ENCODE measurements at places on chromosomes 16 and 17.

DNA sequence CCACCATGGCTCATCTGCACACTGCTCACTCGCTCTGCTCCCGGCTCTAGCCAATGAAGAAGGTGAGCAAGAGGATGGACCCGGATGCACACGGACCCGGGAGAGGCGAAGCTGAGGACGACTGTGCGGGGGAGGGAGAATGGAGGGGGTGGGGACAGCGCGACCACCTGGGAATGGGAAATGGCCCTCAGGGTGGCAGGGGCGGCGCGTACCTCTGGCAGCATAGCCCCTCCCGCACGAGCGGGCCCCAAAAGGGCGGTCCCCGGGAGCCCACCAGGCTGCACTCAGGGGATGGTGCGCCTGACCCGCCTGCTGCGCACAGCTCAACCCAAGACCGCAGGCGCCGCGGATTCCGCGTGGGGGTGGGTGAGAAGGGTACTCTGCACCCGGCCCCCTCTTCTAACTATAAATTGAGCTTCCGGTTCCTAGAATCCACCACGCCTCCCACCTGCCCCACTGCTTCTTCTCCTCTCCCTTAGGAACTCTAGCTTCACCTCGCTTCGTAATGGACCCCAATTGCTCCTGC, 6.1 kb downstream of the MT1H start:
- DNase-seq: no peak

DNA sequence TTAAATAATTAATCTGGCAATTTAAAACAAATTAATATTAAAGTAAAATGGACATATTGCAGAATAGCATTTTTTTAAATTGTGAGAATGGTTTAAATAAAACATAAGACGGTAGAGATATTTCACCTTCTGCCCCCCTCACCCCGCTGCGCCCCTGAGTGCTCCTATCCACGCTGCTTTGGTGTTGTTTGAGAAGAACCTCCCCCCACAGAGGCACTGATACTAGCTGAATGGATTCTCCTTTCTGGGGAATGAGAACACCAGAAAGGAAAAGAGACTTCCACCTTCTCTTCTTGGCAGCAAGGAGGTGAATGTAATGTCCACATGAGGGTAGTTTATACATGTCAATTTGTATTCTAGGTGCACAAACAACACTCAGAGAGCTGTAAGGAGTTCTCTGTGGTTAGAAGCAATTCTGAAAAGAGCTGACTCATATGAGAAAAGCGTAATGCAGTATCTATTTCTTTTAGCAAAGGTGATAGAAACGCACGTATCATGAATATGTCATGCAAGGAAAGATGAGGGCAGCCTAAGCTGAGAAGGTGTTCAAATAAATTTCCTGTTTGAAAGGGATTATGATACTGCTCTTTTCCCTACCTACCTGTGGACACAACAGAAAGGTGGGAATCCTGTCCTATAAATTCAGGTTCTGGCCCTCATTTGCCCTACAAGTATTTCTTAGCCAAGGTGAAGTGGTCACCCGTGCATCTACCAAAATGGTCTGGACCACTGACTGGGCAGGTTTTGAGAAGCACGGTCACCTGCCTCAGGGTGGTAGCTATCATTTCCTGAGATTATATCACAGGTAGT, 126.9 kb downstream of the PARN start:
- peak; percentile 59 for DNase-seq

- DNase-seq: no peak
Measured at GRCh38 chr17:28749516-28750177, 5.8 kb downstream of the TRAF4 start.

DNA sequence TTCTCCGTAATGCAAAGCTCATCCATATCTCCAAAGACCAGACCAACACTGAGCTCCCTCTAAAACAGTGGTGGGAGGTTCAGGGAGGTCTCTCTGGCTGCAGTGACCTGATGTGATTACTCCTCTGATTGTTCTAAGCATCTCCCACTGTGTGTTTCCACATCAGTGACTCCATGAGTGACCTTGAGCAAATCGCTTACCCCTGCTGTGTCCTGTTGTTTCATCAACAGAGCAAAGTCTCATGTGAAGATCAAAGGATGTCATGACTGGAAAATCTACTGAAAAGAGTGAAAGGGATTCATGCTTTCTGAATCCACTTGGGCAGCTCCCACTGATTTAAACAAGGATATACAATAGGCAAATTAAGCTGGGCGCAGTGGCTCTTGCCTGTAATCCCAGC, 352.9 kb downstream of the TMEM114 start:
- no peak for DNase-seq

GRCh38 chr16:58331024-58331707, 36.3 kb upstream of the PRSS54 start:
- DNase-seq: no peak

GRCh38 chr17:11803231-11803969, 193.9 kb downstream of the ZNF18 start:
- DNase-seq: no peak

DNA sequence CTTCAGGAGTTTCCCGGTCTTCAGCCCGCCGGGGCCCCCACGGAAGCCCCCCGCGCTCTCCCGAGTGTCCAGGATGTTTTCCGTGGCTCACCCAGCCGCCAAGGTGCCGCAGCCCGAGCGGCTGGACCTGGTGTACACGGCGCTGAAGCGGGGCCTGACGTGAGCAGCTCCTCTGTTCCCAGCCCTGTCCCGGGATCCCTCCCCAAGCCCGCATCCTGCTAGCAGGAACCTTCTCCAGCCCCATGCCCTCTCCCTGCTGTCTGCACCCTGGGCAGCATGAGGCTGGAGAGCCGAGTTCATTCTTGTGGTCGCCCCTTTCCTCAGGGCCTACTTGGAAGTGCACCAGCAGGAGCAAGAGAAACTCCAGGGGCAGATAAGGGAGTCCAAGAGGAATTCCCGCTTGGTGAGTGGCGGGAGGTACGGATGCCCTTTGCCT, 10.1 kb downstream of the RIPOR1 start:
- no peak for DNase-seq

DNA sequence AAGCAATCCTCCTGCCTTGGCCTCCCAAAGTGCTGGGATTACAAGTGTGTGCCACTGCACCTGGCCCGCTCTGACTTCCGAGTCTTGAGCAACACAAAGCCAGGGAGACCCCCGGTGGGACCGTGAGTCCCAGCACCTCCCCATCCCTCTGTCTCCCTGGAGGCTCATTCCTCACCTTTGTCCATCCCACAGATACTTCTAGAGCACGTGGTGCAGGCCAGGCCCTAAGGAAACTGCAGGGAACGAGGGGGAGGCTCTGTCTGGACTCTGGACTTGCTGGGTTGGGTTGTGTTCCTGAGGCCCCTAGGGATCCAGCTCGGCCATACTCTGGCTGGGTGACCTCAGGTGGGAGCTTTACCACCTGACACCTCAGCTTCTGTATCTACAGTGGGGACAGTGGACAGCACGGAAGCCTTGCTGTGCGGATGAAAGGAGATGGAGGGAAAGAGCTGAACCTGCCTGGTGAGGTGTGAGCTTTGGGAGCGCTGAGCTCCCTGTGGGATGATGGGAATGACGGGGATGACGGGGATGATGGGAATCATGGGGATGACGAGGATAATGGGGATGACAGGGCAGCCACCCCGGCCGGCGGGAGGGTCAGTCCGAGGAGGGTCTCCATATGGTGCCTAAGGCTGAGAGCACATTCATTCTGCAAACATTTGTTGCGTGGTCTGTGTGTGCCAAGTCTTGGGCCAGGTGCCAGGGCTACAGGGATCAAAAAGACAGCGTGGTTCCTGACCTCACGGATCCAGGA, 26.6 kb downstream of the C16orf74 start:
- DNase-seq: no peak

GRCh38 chr16:77675464-77676324, 46.6 kb upstream of the NUDT7 start:
- DNase-seq: peak; percentile 61

DNA sequence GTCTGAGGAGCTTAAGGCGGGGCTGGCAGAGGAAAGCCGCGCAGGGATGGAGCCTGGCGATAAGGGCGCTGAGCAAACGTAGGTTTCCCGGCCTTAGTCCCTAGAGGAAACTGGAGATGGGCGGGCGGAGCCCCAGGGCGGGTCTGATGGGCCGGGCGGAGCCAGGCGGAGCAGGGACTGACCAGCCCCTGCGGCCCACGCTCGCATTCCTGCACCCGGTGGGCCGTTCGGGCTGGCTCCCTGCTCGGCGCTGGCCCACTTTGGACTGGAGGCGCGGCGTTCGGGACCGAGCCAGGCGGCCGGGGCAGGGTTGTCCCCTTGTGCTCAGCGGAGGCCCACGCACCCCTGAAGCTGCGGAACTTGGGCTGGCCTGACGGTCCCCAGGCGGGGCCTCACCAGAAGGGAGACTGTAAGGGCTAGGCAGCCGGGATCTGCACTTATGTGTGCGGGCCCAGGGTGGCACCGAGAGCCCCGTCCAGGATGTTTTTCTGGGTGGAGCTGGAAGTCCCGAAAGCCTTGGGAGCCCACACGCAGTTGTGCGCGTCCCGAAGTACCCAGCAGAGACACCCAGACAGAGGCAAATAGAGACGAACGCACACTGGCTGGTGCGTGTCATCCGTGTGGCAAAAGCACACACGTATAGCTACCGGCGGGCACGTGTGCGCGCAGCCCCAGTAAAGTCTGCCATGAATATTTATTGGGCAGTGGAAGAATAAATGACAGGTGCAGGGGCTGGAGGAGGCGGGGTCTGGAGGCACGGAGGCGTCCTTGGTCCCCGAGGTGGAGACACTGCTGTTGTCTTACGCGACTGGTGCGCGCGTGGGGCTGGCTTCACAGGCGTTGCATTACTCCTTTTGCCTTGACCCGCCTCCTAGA, 1.4 kb downstream of the PYDC1 start:
- DNase-seq: peak; percentile 59

GRCh38 chr16:57489229-57489628, 2.9 kb upstream of the DOK4 start:
- no peak for DNase-seq

- DNase-seq: no peak
Measured at GRCh38 chr16:9270424-9270823, 179.0 kb downstream of the HAPSTR1 start.

GRCh38 chr17:17958982-17959381, 13.2 kb downstream of the TOM1L2 start:
- no peak for DNase-seq

DNA sequence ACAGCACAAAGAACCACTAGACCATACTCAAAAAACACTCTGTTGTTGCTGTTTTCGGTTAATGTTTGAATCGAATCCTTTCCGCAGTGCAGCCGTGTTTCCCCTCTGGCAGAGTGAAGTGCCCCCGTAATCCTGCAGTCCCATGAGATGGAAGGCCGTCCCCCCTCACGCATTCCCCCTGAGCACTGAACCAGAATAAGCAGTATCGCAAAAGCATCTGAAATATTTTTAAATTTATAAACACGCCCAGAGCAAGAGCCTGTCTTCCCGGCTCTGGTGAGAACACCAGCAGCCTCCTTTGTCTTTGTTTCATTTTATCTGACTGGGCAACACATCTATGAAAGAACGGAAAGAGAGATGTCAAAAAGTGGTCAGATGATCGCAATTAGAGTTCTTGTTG, 121.0 kb upstream of the ADAMTS18 start:
- DNase-seq: no peak

DNA sequence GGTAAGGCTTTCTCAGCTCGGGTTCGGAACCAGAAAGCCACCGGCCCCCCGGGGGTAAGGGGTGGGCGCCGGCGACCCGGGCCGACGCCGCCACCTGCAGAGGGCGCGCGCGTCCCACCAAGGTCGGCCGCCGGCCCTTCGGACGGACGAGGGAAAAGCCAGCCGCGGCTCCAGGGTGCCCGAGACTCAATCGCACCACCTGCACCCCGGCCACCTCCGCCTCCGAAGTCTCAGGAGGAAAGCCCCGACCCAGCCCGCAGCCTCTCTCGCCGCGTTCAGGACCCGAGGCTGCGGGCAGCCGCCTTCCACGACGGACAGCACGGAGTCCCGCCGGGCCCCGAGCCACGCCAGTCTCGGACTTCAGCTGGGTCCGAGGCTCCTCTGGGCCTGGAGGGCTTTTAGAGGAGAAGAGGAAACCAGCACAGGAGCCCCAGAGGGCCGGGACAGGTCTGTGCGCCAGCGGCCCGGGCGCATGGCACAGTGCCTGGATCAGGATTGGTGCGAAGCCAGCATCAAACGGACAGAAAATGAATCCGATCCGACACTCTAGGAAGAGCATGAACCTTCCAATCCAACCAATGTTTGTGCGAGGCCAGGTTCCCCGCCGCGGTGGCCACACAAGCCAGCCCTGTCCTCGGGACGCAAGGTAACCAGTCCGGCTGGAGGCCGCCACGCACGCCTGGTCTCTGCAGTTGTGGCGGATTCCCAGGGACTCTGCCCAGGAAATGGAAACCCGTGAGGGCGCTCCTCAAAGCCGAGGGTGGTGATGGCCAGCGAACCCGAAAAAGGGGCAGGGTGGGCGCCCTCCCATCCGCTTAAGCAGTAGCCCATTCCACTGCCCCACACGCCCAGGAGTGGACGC, 6.7 kb downstream of the CBX8 start:
- peak; percentile 83 for DNase-seq

GRCh38 chr17:82399601-82400101, 18.5 kb upstream of the HEXD start:
- no peak for DNase-seq

DNA sequence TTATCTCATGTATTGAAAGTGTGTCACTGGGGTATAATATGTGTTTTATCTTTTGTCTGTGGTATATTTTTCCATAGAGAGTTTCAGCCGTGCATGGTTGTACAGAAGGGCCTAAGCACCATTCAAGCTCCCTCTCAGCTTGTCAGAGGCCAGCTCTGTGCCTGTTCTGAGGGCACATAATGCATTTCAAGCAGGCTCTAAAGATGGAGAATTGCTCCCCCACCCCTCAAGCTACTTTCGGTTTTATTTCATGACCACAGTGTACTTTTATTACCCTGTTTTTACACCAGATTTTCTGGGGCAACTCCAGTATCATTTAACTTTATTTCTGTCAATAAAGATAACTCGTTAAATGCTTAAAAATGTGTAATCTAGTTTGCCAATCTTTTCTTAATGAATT, 131.7 kb downstream of the SHISA6 start:
- no peak for DNase-seq

GRCh38 chr17:34308371-34308770, 10.9 kb upstream of the CCL8 start:
- no peak for DNase-seq

DNA sequence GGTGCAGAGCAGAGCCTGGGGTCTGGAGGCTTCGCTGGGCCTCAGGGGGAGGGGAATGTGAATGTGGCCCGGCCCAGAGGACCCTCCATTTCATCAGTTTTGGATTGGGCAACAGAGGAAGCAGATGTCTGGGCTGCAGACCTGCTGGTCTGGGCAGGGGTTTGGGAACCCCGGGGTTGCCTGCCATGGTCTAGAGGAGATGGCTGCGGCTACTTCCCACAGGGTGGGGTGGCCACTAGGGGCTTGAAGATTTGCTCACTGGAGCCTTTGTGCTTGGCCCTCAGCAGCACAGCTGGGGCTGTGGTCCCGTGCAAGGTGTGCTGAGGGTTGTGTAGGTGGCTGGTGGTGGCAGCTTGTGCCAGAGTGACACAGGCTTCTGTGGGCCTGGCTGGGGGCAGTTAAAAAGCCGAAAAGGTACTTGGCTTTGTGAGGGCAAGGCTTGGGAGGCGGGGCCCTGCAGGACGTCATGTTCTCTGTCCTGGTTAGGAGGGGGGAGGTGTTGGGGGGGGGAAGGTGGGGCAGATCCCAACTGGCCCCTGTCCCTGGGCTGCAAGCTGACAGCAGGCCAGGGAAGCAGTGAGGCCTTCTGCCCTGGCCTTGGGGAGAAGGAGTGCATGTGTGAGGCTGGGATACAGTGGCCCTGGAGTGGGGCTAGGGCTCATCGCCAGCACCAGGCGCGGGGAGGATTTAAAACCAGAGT, 98.0 kb downstream of the KPNA2 start:
- DNase-seq: no peak

Data from GM10248 (cell line).